Colonic mucosa (tissue), 4 donors: ENCODE measurements at places on chromosomes 5 and 9.

- no peak for DNase-seq
Observed at GRCh38 chr5:150616506-150616905, 24.0 kb upstream of the SYNPO start.

DNA sequence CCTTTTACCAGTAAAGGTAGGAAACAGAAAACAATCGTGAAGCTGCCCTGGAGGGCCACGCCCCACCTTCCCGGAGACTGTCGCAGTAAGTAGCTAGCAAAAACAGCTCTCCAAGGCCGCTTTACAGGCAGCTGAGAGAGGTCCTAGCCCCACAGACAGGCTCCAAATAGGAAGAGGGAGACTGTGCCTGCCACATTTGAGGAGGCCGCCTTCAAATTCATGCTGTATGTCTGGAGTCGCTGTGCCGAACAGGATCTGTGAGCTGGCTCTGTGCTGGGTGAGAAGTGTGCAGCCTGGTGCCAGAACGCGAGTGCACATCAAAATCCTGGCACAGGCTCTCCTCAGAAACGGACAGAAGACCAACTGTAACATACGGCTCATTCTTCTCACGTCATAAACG, 582.2 kb downstream of the CETN3 start:
- DNase-seq, result no peak

GRCh38 chr9:14730461-14730898, 7.9 kb upstream of the CER1 start:
- no peak for DNase-seq

DNA sequence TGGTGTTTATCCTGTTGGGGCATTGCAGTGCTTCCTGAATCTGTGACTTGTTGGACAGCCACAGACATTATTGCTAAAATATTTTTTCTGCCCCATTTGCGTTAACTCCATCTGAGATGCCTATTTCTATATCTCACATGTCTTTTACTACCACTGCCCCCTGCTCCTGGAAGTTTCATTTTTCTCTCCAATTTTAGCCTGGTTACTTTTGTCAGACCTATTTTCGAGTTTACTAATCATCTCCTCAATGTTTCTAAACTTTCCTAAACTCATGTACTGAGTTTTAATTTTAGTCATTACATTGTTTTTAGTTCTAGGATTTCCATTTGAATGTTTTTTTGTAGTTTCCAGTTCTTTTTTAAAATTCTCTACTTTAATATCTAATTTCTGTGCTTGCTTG, 17.6 kb downstream of the HAPLN1 start:
- no peak for DNase-seq

DNA sequence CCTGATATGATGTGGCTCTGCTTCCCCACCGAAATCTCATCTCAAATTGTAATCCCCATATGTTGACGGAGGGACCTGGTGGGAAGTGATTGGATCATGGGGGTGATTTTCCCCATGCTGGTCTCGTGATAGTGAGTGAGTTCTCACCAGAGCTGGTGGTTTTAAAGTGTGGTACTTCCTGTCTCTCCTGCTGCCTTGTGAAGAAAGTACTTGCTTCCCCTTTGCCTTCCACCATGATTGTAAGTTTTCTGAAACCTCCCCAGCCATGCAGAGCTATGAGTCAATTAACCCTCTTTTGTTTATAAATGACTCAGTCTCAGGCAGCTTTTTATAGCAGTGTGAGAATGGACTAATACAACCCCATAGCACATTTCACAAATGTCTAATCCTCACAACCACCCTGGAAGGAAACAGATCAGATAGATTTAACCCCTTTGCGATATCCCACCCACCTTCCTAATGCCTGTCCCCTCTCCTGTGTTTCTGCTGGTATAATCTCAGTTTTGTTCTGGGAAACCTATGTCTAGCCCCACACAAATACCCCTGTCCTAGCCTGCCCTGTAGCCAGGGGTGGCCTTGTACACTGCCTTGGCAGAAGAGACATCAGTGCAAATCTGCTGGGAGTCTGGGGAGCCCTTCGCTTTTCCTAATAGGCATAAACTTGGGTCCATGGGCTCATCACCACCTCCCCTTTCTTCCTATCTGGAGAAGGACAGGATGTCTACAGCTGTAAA, 157.0 kb upstream of the RAI14 start:
- no peak for DNase-seq

DNA sequence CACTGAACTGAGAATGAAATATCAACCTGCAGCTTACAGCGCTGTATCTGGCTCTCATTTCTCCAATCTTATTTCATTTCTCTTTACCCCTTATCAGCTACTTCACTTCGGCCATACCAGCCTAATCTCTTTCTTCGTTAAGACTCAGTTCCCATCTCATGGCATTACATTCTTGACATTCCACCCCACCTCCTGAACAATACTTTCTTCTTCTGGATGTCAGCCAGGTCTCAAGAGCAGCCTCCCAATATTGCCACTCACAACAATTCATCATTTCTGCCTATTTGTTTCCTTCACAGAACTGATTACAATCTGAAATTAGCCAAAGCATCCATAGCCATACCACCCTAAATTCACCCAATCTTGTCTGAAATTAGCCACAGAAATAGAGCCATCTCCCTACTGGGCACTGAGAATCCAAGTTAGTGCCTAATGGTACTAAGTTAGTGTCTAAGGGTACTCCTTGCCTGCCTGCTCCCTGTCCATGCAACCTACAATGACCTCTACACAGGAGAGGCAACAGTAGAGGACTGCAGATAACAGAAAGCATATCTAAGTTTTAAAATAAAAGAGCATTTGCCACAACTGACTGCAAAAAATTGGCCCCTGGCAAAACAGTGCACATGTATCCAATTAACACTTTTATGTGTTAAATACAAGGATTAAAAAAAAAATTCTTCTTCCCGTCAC, 35.2 kb downstream of the SETX start:
- no peak for DNase-seq

DNA sequence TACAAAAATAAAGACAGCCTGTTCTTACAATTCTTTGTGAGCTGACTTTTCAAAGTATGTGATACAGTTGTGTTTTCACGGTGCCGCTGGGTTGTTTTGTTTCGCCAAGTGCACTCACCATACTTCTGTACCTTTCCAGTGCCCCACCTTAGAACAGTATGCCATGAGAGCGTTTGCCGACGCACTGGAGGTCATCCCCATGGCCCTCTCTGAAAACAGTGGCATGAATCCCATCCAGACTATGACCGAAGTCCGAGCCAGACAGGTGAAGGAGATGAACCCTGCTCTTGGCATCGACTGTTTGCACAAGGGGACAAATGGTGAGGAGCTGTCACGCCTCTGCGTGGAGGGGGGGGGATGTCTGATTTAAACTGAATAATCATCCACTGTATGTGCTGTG, 12.9 kb downstream of the CCT5 start:
- DNase-seq, result no peak

- DNase-seq, result no peak
Observed at GRCh38 chr5:10201223-10201868, 48.3 kb downstream of the ATPSCKMT start.

DNA sequence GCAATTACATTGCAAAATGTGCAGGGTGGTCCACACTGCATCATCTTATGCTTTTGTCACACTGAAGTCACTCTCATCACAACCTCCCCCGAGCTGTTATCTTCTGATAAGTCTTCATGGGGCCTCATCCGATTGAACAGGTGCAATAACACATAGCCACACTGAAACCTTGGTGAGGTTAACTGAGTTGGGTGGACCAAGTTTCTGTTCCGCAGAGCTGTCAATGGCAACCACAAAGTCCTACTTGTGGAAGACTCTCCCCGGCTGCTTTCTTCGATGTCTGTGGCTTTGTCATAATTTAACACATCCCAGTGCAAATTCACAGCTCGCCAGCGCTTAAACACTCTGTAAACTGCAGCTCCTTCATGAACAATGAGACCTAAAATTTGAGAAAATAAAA, 112.2 kb downstream of the MARCHF11 start:
- DNase-seq, result no peak

DNA sequence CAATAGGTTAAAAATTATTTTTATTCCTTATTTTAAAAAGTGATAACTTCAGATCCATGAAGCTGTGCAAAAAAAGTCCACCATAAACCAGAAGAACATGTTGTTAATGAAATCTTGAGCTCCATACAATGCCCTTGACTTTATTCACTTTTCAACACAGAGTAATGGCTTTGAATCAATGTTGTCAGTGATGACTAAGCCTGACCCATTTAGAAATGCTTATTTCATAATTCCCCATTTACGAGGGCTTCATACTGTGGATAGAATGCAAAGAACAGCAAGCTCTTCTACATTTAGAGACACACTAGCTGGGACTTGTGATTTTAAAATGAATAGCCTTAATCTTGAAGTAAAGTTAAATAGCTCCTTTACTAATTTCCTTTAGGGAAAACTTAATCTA, 25.7 kb upstream of the IL9 start:
- no peak for DNase-seq

DNA sequence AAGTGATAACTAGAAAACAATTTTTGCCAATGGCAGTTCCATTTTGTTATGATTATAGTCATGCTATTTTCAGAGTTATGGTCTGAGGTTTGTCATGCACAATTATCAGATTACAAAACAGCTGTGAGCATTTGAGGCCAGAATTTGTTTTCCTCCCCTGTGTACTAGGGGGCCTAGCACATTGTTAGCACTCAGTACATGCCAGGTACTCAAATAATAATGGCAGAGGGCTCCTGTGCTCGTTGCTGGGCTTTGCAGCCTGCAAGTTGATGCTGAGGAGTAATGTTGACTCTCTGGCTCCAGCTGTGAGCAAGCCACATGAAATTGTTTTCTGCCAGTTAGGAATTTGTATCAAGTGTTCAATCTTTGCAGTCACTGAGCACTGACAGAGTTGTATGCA, 6.9 kb downstream of the DNAI1 start:
- DNase-seq, result no peak

GRCh38 chr9:133535306-133535877, 888 bp downstream of the ADAMTSL2 start:
- no peak for DNase-seq

DNA sequence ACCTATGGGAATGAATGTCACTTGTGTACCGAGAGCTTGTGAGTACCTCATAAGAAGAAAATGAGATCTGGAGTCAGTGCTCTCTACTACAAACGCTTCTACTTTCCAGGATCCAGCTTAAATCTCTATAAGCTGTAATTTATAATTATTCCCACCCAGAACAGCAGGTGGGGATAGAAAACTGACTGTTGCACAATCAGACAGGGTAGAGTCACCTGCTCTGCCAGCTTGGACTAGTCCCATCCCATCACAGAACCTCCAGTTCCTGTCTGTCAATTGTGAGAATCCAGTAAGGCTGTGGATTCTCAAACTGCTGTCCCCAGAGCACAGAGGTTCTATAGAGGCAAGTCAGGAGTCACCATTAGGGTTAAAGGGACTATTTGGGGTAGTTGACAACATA, 2.0 kb downstream of the SPINK7 start:
- DNase-seq, result no peak

GRCh38 chr9:134360180-134360759, 34.0 kb downstream of the RXRA start:
- DNase-seq, result no peak

- DNase-seq, result no peak
Observed at GRCh38 chr9:122777935-122778627, 10.7 kb upstream of the OR5C1 start.

- no peak for DNase-seq
Observed at GRCh38 chr5:24080046-24080445, 564.7 kb downstream of the CDH10 start.

DNA sequence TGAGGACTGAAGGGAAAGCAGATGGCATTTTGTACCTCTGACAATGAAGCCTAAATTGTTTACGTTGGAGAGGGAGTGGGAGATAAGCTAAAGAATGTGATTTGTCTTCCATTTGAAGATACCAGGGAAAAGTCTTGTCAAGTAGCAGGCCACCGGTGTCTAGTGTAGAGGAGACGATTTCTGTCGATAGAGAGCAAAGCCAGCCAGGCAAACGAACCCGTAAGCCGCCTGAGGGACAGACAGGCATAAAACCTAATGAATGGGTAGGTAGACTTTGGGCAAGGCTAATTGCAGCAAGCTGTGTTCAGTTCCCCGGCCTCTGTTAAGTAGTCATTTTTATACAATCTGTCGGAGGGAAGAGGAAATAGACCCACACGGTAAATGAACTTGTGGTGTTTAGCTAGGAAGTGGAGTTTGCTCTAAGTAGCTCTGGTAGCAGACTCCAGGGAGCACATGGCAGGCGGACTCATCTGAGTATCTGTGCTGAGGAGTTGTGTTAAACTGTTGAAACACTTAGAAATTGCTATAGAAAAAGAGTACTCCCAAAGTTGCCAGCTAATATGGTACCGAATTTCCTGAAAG, 28.8 kb downstream of the SMARCA2 start:
- DNase-seq, result no peak

DNA sequence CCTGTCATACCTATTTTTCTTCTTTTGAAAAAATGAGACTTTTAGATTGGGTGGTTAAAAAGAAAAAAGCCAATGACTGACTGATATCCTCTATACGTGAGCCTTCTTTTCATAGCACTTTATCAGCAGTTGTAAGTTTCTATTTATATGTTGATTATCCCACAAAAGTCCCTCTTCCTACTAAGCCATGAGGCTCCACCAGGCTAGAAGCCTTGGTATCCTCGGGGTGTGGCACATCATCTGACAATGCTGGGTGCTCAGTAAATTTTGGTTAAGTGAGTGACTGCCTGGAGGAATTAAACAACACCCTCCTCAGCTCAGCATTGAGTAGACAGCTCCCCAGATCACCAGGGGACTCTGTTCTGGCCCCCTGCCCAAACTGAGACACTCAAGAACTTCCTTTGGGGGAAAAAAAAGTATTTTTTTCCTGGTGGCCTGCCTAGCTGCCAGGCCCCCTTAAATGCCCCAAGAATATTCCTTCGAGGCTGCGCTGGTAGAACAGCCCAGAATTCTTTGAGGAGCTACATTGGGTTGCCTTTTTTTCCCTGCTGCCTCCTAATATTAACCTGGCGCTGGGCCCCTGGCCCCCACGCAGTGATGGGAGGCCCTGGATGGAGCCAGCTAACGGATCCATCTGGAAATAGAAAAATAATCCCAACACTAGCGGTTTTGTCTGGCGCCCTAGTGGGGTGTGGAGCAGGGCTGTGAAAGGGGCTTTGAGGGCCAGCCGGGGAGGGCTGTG, 23.4 kb upstream of the COL27A1 start:
- DNase-seq, result no peak

GRCh38 chr9:105861972-105862371, 167.6 kb downstream of the TMEM38B start:
- no peak for DNase-seq
